Activated gamma-delta T cell (primary cell): ENCODE measurements at places on chromosomes 6 and 20.

DNA sequence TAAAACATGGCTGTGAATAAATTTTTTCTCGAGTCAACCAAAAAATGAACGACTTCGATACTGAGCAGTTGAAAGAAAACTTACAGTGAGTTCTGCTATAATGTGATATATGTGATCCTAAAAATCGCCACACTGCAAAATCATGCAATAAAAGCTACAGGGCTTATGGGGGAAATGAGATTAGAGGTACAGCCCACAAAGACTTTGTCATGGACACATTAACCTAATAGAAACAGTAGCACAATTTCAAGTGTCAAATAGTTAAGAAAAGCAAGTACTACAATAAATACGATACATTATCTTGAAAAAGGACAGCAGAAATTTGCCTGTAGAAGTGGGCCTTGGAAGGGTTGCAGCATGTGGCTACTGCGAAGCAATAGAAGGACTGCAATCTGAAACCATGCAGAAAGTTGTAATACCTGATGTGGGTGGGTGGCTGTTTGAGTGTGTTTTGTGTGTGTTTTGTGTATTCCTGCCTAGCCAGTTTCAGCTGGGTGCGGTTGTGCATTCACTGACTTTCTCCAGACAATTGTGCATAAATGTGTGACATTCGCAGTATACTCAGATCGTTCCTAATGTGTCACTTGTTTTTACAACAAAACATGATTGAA lies 79.1 kb downstream of the RPP40 start:
- DNase-seq, result no peak

DNA sequence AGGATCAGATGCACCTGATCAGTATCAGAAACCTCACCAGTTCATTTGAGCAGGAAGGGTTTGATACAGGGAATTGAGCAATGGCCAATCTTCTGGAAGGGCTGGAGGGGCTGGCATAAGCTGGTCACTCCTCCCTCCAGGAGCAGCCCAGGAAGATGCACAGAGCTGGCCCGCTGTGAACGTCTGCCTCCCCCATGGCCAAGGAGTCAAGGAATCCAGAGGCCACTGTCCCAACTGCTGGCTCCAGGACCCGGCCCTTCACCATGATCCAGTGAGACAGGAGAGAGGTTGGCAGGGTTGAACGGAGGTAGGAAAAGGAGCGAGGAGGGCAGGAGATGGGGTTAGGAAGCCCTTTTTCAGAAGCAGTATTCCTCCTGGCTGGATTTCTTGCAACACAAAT lies 113.9 kb upstream of the CST7 start:
- no peak for DNase-seq

GRCh38 chr6:150289454-150290071 lies 79.2 kb upstream of the IYD start:
- DNase-seq, result no peak

GRCh38 chr20:5789827-5790226 lies 39.6 kb downstream of the SHLD1 start:
- DNase-seq, result no peak

DNA sequence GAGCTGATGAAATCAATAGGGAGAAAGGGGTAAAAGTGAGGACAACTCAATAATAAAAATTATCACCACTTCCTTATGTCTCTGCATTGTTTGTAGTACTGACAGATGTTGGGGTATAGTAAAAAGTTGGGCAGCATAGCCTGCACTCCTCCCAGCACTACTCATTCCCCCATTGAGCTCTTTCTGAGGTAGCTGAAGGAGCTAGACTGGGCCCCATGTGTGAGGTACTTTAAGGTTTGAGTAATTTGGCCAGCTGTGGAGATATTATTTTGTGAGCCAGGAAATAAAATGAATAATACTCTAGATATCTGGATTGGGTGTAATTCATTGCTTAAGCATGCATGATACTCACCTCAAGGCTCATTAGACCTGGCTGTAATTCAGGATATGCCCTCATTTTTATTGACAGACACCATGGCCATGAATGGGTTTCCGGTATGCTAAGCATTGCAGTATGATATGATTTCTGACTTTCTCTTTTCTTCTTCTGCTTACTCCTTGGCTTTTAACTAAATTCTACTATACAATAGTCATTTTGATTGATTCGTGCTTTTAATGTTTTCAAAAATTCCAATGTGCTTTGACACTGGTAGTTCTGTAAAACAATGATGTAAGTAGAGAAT lies 283.9 kb upstream of the RIMS1 start:
- no peak for DNase-seq

GRCh38 chr6:152748843-152749242 lies 1.8 kb upstream of the VIP start:
- no peak for DNase-seq

DNA sequence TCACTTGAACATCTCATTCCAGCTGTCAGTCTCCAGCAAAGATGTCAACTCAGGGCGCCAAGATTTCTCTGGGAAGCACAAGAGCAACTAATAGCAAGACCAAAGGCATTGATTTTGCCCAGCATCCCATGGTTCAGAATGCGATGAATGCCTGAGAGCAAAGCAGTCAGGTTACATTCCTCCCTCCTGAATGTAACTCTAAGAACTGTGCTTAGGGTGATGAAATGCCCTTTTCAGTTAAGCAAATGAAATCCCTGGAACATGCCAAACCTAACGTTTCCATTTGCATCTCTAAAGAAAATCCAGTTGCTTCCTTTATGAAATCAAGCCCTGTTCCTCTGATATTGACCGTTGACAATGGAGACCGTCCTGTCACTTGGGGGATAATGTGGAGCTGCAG lies 224.0 kb upstream of the PLN start:
- no peak for DNase-seq

- DNase-seq, result no peak
These were observed 32.5 kb upstream of the PIM1 start for GRCh38 chr6:37137201-37138090.

DNA sequence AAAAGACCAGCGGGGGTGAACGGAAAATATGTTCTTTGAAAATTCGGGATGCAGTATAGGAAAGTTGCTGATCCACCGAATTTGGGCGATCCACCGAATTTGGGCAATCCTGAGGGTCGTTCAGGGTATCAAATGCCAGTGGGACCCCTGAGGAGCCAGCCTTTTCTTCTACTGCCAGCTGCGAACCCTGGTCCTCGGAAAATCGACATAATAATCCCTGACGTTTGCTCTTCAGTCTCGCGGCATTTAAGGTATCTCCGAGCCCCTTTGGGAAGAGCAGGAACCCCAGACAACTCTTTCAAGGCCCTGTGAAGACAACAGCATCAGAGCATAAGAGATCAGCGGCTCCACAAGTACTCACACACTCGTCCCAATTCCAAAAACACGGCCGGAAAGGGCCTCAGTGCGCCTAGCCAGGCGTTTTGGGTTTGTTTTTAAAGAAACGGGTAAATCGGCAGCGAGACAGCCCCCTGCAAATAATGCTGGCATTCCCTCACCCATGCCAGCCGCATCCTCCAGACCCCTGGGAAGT lies 1.0 kb downstream of the SIM1 start:
- DNase-seq, result no peak

DNA sequence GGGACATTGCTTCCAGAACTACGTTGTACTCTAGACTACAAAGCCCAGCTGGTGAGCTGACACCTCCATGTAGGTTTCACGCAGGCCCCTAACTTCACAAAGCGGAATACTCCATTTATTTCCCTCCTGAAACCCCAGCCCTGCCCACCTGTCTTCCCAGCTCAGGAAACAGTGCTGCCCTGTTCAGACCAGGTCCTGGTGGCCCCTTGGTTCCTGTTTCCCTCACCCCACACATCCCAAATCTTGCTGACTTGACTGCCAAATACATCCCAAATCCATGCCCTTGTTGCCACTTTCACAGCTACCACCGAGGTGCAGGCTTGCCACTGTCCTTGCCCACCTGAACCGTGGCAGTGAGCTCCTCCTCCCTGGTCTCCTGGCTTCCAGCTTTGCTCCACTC lies 113.1 kb upstream of the PTPN1 start:
- no peak for DNase-seq

DNA sequence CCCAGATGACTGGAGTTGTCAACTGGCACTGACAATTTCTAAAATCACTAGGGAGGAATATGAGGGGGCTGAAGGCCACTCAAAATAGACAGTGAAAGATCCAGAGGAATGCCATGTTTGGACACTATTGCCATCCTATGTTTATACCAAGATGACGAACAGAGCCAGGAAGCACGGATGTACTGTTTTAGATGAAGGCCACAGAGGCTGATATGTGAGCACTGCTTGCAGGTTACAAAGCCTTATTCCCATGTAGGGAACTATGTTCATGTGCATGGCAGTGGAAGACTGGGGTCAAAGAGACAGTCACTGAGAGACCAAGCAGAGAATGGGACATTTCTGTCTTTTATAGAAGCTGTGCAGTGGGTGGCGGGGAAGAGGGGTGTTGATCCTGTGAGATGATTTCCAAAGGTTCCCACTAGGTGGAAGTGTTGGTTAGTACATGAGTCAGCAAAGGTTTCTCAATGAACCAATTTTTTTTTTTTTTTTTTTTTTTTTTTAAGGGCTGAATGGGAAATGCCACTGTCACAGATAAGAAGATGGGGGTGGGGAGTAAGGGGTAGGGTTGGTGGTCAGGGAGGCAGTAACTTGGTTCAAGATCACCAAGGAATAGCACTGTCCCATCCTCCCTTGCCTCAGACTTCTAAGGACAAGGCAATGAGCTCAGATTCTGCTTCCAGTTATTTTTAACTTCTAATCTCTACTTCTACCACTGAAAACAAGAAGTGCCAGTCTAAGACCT lies 46.7 kb upstream of the MOCS1 start:
- DNase-seq, result no peak

DNA sequence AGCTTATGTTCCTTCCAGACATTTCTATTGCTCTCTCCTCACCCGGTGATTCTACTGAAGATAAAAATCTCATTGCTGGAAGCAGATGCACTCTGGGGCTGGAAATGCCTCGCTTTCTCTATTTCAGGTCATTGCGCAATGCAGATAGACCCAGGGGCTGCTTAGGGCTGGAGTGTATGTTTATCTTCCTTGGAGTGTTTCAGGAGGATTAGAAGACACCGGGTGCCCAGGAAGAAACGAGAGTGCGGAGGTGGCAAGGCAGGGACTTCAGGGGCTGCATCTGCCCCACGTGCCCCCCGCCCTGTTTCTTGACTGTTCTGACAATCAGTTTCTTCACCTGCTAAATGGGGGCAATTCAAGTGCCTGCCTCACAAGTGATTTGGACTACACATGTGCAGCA lies 45.6 kb upstream of the IYD start:
- no peak for DNase-seq

DNA sequence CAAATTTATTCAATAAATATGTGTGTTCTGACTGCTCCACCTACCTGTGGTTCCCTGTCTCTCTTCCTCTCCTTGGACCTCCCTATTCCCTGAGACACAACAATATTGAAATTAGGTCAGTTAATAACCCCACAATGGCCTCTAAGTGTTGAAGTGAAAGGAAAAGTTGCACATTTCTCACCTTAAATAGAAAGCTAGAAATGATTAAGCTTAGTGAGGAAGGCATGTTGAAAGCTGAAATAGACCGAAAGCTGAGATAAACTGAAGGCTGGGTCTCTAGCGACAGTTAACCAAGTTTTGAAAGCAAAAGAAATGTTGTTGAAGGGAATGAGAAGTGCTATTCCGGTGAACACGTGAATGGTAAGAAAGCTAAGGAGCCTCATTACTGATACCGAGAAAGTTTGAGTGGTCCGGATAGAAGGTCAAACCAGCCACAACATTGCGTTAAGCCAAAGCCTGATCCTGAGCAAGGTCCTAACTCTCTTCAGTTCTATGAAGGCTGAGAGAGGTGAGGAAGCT lies 34.1 kb downstream of the UST start:
- DNase-seq, result no peak

GRCh38 chr20:51634257-51634656 lies 91.7 kb upstream of the NFATC2 start:
- no peak for DNase-seq

GRCh38 chr6:15484140-15484539 lies 178.7 kb downstream of the DTNBP1 start:
- no peak for DNase-seq

DNA sequence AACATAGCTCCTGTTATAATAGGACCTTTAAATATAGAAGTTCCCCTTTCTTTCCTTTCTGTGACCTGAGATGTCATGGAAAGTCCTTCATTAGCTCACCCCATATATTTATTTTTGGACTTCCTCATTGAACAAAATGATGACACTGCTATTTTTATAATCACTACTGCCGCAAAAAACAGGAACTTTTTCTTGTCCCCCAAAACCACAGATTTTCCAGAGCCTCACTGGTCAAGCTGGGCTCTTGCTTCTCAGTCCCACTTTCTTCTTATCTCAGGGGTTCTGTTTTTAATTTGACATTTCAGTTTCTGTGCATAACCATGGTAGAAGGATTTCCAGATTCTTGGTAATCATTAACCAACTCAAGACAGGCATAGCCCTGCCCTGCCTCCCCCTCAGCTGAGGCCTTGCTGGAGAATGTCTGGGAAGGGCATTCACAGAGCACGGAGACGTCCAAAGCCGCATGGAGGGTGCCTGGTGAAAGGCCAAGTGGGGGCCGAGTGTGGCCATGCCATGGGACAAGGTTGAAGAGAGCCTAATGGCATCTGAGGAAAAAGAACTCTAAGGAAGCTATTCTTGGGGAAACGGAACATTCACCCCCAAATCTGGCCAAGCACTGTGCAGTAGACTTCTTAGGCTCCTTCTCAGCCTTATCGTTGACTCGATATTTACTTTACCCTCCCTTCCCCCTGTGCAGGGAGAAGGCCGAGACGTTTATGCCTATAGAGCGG lies 73.7 kb downstream of the EDN1 start:
- DNase-seq, result no peak

DNA sequence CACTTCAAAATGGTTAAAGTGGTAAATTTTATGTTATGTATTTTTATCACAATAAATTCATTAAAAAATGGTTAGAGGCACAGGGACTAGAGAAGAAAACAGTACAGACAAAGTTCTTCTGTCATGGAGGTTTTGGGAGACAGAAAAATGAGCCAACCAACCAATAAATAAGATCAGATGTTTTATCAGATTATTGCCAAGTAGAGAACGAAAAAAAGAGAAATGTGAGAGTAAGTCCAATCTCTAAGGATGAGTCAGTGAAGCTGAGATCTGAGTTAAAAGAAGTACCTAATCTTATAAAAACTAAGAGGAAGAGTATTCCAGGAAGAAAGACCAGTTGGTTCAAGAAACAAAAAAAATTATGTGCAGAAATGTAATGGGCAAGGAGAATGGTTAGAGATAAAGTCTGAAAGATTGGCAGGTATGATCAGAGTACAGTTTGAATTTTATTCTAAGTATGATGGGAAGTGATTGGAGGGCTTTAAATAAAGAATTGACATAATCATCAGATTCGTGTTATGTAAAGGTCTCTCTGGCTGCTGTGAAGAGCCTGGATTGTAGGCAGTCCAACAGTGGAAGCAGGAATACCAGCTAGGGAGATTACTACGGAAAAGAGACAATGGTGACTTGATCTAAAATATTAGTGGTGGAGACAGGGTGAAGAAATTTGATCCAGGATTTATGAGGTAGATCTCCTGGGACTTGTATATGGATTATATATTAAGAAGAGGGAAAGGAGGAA lies 79.6 kb downstream of the RCAN2 start:
- DNase-seq, result no peak

DNA sequence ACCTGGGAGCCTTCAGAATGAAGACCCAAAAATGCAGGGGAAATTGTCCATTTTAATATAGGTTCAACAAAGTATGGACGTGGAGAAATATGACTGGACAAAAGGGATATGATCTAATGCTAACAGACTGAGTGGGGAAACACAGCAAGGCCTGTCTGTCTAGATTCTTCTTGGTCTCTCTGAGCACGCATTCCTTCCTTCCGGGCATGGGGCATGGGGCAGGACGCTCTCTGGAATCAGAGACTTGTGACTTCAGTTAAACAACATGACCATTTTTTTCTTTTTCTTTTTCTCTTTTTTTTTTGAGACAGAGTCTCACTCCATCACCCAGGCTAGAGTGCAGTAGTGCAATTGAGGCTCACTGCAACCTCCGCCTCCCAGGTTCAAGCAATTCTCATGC lies 31.9 kb downstream of the ZBTB2 start:
- DNase-seq, result no peak
